ENCODE measurements at places on chromosomes 2 and 18.

GRCh38 chr2:27885234-27885633 lies 5.0 kb downstream of the RBKS start:
- DNase-seq, result no peak

GRCh38 chr2:207107551-207107950 lies 58.2 kb downstream of the KLF7 start:
- no peak for DNase-seq

DNA sequence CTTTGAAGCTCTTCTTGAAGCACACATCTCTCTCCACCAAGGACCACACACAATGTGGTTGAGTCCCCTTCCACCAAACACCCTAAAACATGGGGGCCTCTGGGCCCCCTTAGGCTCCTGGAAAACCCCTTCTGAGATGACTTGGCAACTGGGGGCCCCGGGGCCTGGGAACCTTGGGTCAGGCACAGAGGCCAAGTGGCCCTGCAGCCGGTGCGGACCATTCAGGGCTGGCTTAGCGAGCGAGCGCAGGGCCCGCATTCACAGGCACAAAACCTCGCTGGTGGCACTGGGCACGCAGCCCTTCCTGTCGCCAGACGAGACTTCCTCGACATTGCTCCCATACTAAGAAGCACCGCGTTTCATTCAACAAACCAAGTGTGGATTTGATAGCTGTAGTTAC lies 111.2 kb upstream of the ID2 start:
- DNase-seq, result no peak

- no peak for DNase-seq
Measured at GRCh38 chr18:24535527-24536295, 75.3 kb downstream of the HRH4 start.

GRCh38 chr18:58491773-58492752 lies 136.8 kb downstream of the ALPK2 start:
- no peak for DNase-seq

GRCh38 chr2:172251231-172251630 lies 148.5 kb upstream of the DLX2 start:
- no peak for DNase-seq

Data from left hindlimb (tissue), 1 donor.